ENCODE measurements at places on chromosomes 2 and 18. TPM values are rescaled to one million over a fixed set of nuclear protein-coding genes. Genes with fewer than 3 reads are reported as not detected.

MYCN gene
- not detected for total RNA-seq

CIB4 gene
- 0.50 TPM for total RNA-seq

TEKT4 gene
- not detected for total RNA-seq

CXCR2 gene
- not detected for total RNA-seq

ERICH2 gene
- total RNA-seq = not detected

PARD6G gene
- total RNA-seq = 3.5 TPM
